ENCODE measurements at places on chromosomes 1 and 21.
A peak's percentile ranks its signal among the peaks of the same experiment; 100 is the strongest.

DNA sequence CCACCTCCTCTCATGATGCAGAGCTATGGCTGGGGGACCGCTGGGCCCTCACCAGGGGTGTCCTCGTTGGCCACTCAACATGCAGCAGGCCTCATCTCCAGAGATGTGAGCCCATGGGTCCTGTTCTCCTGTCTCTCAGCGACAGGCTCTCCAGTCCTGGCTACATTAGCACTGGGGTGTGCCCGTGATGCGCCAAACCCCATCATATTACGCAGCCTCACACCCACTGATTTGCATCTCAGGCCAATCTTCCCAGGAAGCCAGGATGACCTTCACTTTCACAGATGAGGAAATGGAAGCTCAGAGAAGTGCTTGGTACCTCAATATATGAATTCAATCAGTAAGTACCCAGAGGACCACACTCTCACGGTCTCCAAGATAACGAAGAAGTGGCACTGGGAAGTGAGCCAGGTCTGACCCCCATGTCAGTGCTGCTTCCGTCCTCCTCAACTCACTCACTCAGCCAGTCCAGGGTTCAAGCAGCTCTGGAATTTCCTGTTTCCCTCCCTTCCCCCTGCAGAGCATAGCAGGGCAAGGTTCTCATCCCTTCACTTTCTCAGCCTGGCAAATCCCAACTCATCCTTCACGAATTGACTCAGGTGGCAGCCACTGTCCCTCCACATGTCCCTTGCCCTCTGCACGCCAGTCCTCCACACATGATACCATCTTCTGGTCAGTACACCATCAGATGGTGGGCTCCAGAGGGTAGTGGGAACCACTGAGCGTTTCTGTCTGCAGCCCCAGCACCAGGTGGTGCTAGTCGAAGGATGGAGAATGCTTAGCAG, 28.9 kb upstream of the EVA1B start:
- no peaks in the 10 kb centered on the region for H3K27me3 ChIP-seq
- no peaks in the 10 kb centered on the region for H3K4me1 ChIP-seq
- no peak overlapping the region for H3K4me3 ChIP-seq

GRCh38 chr1:147717051-147717705, 43.2 kb downstream of the GJA5 start:
- H3K27me3 ChIP-seq: no peaks in the 10 kb centered on the region
- no peak for DNase-seq
- H3K4me3 ChIP-seq: no peak overlapping the region
- peaks cover 6% of the 10 kb centered on the region for H3K4me1 ChIP-seq
- no peak overlapping the region for H3K27ac ChIP-seq

- H3K4me3 ChIP-seq: no peak overlapping the region
- H3K36me3 ChIP-seq: no peaks in the 10 kb centered on the region
- H3K27me3 ChIP-seq: no peaks in the 10 kb centered on the region
Measured at GRCh38 chr1:101924700-101925099, 72.0 kb downstream of the OLFM3 start.

- no peaks in the 10 kb centered on the region for H3K27me3 ChIP-seq
- H3K27ac ChIP-seq: no peak overlapping the region
- no peaks in the 10 kb centered on the region for H3K4me1 ChIP-seq
Measured at GRCh38 chr1:67559222-67559700, 125.7 kb upstream of the GADD45A start.

- H3K36me3 ChIP-seq: no peaks in the 10 kb centered on the region
- H3K27ac ChIP-seq: no peak overlapping the region
- peaks cover 9% of the 10 kb centered on the region for H3K4me1 ChIP-seq
- no peak overlapping the region for H3K4me3 ChIP-seq
- DNase-seq: peak; percentile 94
Measured at GRCh38 chr1:57307392-57308170, 116.3 kb downstream of the DAB1 start.

GRCh38 chr1:119733754-119734153, 22.0 kb downstream of the PHGDH start:
- H3K27me3 ChIP-seq: no peaks in the 10 kb centered on the region
- H3K4me3 ChIP-seq: no peak overlapping the region
- peaks cover 46% of the 10 kb centered on the region for H3K36me3 ChIP-seq
- H3K27ac ChIP-seq: no peak overlapping the region

Measured in mesendoderm (in vitro differentiated cells).